ENCODE measurements at places on chromosomes 12 and 14.

GRCh38 chr12:24489939-24490338 lies 459.0 kb downstream of the BCAT1 start:
- no peak for DNase-seq

- no peak for DNase-seq
Measured at GRCh38 chr14:72742118-72742837, 151.6 kb downstream of the DPF3 start.

DNA sequence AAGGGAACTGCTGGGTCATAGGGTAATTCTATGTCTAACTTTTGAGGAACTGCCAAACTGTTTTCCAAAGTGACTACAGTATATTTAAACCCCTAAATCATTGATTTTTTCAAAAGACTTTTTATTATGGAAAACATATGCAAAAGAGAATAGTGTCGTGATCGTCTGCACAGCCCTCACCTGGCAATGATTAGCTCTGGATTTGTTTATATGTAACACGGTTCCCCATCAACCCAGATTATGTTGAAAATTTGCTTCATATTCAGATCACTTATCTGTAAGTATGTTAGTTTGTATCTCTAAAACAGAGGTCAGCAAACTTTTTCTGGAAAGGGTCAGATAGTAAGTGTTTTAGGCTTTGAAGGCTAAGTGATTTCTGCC lies 52.7 kb downstream of the CCDC92 start:
- DNase-seq: no peak

DNA sequence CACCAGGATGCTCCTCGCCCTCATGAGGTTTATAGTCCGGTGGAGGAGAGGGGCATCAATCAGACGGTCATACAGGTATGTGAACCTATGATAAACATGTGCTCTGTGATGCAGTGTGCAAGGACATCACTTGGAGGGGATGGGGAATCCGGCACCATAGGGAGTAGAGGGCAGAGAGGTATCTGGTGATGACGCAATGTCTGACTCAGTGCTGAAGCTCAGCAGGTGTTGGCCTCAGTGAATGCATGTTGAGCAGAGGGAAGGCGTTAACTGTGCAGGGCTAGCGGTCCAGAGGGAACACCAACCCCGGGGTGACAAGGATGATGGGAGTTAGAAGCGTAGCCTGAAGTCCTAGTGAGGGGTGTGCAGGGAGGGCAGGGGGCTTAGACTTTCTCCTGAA lies 200.9 kb downstream of the TMEM132C start:
- no peak for DNase-seq

GRCh38 chr12:1972856-1973317 lies 31.4 kb downstream of the DCP1B start:
- DNase-seq: no peak

- no peak for DNase-seq
Measured at GRCh38 chr12:15782667-15783066, 6.5 kb downstream of the EPS8 start.

DNA sequence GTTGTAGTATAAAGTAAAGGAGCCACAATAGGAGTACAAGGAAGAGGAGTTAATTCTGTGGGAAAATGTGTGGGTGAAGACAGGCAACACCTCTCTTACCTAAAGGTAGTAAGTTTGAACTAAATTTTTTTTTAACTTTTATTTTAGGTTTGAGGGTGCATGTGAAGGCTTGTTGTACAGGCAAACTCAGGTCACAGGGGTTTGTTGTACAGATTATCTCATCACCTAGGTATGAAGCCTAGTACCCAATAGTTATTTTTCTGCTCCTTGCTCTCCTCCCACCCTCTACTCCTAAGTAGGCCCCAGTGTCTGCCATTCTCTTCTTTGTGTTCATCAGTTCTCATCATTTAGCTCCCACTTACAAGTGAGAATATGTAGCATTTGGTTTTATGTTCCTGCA lies 70.5 kb downstream of the DNAI7 start:
- no peak for DNase-seq

DNA sequence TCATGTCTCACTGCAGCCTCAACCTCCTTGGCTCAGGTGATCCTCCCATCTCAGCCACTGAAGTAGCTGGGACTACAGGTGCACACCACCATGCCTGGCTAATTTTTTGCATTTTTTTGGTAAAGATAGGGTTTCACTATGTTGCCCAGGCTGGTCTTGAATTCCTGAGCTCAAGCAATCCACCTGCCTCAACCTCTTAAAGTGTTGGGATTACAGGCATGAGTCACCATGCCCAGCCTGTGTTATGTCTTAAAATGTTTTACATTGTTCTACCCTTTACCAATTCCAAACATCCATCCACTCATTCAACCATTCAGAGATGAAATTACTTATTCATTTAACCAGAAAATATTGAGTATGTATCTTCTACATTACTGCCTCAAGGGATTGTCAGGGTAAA lies 111.6 kb upstream of the BTG1 start:
- DNase-seq: no peak

GRCh38 chr12:124109760-124110159 lies 136.7 kb downstream of the ZNF664 start:
- no peak for DNase-seq

DNA sequence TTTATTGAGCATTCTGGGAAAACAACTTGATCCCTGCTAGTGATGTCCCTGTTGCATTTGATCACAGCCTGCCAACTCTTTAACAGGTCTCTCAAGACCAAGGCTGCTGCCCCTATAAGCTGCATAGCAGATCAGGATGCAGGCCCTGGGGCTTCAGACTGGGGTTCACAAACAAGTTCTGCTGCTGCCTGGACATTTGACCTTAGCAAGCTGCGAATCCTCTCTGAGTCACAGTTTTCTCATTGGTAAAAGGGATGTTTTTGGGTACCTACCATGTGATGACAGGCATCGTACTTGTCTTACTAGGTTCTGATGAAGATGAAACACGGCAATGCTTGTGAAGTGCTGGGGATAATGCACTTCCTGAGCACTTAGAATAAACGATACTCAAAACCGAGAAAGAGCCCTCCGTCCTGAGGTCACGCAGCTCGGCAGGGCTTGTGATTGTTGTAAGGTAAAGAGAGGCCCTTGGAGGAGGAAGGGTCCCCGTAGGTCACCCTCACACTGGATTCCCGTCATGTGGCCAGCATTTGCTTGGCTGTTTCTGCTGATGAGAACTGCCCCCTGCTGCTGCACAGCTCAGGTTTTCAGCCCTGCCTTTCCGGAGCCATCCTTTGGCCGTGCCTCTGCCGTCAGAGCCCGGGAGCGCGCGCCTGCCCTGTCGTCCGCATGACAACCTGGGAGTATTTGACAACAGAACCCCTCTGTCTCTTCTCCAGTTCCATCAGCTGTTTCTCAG lies 39.1 kb downstream of the TSPAN9 start:
- DNase-seq: no peak

Data from amniotic stem cell (primary cell).